ENCODE measurements at places on chromosomes 7 and 10.

- DNase-seq: no peak
Observed at GRCh38 chr10:3525832-3526449, 259.1 kb downstream of the KLF6 start.

DNA sequence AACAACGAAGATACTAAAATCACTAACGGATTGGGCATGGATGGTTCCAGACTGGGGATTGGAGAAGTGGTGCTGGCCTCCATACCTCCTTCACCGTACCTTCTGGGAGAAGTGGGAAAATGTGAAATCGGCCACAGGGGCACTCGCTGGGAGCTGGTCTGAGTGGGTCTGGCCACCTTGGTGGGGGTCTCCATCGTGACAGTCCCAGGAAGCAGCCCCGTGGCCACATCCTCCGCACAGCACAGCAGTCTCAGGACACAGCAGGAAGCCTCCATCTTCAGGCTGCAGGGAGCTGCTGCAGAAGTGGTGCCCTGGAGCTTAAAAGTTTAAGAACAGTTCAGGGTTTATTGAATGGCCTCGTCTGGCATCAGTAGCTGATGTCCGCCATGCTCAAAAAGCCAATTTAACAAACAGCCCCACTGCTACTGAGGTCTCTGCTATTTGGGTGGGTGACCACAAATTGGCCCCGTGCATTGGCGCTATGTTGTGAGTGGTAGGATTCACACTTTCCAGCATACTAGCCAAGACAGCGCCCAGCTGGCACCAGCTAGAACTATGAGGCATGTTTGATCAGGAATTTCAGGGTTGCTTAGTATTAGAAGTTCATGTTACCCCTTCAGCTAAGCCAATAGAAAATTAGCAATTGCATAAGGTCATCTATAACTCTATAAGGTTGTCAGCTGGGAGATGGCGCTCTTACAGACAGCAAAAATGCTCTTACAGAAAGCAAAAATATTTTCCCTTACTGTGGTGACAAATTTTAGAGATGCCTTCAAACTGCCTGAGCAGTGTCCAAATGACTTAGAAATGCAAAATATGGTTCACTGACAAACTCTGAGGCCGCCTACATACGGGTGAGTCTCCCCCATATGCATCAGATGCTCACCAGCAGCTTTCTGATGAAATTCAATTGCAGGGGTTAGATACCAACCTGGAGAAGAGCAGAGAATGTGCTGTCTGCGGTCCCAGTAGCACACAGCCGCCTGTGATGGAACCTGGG, 17.0 kb downstream of the PKD1L1 start:
- no peak for DNase-seq

DNA sequence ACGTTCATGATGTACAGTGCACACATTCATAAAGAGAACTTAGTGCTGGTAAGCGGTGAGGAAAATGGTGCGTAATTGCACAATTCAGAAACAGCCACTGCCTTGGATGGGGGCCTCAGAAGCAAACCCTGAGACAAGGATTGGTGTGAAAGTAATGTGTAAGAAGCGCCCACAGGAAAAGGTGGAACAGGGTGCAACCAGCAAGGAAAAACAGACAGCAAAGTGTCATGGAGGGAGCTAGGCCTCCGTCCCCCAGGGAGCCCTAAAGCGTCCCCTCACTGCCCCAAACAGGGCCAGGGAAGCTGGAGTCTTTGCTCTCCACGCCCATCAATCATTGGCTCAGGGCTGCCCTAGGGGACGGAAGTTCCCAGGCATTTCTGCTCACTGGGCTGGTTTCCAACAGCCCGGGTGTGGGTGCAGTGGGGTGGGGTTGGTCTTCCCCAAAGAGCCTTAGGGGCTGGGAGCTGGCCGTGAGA, 9.6 kb upstream of the C10orf105 start:
- no peak for DNase-seq

DNA sequence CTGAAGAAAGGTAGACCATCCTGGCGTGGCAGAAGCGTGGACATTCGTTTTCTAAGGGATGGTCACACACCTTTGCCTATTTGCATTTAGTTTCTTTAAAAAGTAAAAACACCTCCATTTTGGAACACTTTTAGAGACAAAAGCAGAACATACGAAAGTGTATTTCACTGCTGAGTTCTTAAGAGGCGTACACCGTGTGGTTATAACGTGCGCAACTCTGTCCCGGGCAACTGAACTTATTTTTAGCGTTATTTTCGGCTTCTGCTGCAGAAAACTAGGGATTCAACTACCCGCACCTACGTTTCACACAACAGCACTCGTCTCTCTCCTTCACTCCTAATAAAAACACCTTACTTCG, 557 bp upstream of the LSM8 start:
- no peak for DNase-seq

GRCh38 chr7:78912781-78913180, 540.7 kb downstream of the MAGI2 start:
- no peak for DNase-seq

GRCh38 chr7:133310232-133310862, 57.5 kb downstream of the EXOC4 start:
- DNase-seq: no peak

GRCh38 chr7:81736091-81736490, 33.8 kb downstream of the HGF start:
- DNase-seq: no peak

- no peak for DNase-seq
Observed at GRCh38 chr10:83522881-83523386, 616.4 kb upstream of the GHITM start.

GRCh38 chr10:125032474-125033020, 90.6 kb downstream of the ZRANB1 start:
- no peak for DNase-seq

DNA sequence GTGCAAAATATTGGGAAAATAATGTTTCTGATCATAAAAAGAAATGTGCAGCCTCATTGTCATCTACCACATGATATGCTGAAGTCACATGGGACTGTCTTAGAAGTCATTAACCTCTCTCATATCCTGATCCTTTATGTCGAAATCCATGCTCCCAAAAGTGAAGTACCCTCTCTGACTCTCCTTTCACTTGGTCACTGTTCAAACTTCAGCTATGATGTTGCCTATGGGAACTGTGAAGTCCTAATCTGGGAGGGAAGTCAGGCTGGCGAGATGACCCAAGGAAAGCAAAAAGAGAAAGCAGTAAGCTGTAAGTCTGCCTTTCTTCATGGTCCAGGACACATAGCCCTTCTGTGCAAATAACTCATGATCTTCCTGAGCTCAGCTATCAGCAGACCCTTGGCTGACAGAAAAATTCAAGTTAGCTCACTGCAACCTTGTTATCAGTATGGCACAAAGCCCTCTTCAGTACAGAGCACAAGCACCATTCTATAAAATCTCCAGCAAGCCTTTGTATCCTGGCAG, 29.5 kb downstream of the WASL start:
- no peak for DNase-seq

GRCh38 chr7:104859754-104860426, 154.1 kb upstream of the KMT2E start:
- no peak for DNase-seq

- peak; percentile 68 for DNase-seq
Observed at GRCh38 chr7:151782598-151783448, 94.1 kb downstream of the PRKAG2 start.

- DNase-seq: no peak
Observed at GRCh38 chr10:77403761-77404160, 233.8 kb downstream of the KCNMA1 start.

DNA sequence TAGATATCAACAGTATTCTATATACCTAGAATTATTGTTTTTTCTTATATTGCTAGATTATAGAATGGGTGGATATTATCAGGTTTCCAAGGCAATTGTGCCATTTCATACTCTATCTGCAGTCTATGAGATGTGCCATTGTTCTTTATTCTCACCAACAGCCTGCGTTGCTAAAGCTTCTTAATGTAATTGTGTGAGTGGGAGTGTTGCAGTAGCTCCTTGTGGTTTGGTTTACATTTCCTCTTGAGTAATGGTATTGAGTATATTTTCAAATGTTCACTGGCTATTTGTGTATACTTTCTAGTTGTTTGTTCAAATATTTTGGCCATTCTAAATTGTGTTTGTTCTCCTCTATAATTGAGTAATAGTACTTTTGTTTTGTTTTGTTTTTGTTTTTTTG, 199.2 kb downstream of the TFEC start:
- DNase-seq: no peak

GRCh38 chr10:69464401-69464800, 13.1 kb downstream of the TSPAN15 start:
- no peak for DNase-seq
